ENCODE measurements at places on chromosomes 5 and 9. TPM values are rescaled to one million over a fixed set of nuclear protein-coding genes. Genes with fewer than 3 reads are reported as not detected.

Gene GBA2
- total RNA-seq, result 40.7 TPM

Gene SPARC
- total RNA-seq, result 935 TPM

Gene UNC5A
- not detected for total RNA-seq

DNA sequence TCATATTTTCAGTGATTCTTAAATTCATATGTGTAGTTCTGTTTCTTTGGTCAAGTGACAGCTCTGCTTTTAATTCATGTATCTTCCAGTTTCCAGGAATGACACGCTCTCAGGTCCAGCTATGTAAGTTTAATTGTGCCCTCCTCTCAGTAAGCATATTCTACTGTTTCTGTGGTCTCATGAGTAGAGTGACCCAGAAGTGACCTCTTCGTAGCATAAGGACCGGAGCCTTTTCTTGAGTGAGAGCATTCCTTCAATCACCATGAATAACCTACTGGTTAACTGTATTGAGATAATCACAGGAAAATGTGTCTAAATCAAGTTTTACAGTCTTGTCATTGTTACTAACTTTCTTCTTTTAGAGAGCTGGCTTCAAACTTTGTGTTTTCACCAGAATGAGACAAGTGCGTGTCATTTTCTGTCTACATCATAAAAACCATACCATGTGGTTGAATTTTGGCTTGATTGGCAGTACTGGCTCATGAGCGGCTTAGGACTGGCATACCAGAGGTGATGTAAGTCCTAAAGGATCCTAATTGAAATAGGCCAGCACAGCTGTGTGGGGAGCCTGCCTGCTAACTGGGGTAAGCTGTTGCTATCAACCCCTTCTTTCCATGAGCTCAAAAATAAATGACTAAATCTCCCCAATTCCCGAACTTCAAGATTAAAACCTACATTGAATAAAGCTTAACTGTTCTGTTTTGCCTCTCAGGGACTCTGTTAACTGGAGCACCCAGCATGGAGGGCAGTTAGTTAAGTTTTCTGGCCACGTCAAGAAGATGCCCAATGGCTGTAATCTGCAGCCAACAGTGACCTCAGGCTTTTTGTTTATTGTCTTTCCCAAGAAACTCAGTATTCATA, 4.8 kb downstream of the ADAMTSL1 start:
- no peak for DNase-seq

DNA sequence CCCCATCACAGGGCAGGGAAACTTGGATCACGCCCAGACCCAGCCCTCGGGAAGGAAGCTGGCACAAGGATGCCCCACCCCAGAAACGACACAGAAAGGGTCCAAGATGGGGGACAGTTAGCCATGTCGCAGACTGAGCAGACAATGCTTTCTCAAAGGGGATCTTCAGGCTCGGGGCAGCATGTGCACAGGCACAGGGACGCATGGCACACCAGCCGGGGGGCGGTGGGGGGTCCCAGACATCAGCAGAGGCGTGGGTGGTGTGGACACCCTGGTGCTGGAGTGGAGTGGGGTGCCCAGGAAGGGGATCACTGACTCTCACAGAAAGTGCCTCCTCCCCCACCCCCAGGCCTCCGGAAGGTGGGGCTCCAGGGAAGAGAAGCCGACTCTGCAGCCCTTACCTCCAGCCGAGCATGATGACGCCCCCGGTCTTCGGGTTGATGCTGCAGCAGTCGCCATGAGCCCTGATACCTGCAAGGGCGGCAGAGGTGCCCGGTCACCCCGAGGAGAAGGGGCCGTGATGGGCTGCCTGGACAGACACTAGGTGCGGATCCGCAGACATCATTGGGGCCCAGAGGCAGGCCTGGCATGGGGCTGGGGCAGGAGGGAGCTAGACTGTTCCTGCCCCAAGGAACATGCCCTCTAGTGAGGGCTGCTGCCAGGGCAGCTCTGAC, 44.5 kb upstream of the ZNF354A start:
- DNase-seq, result no peak

DNA sequence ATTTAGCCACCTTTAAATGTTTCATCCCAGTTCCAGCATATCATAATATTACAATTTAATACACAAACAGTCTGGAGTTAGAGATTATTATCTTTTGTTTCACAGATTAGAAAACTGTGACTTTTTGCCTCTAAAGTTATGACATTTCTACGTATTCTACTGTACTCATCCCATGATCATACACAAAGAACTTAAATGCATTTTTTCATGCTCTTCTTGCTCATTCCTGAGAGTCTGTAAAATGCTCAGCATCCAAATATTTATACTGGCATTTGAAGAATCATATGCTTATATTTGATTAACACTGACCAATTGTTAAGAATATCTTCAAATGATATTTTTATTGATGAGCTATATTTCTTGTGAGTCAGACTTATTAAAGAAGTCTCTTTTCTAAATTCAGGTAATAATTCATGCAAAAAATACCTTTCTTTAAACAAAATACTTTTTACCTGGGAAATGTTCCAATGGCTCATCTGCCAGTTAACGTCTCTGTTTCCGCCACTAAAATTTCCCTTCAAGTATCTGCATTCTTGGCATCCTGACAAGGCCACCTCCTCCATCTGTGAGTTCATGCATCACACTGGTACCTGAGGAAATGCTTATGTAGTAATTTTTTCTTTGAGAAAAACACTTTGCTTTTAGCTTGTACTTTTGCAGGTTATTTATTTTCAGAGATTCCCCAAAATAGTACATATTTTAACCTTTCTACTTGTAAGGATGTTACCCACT, 139.6 kb upstream of the RASA1 start:
- no peak for DNase-seq

DNA sequence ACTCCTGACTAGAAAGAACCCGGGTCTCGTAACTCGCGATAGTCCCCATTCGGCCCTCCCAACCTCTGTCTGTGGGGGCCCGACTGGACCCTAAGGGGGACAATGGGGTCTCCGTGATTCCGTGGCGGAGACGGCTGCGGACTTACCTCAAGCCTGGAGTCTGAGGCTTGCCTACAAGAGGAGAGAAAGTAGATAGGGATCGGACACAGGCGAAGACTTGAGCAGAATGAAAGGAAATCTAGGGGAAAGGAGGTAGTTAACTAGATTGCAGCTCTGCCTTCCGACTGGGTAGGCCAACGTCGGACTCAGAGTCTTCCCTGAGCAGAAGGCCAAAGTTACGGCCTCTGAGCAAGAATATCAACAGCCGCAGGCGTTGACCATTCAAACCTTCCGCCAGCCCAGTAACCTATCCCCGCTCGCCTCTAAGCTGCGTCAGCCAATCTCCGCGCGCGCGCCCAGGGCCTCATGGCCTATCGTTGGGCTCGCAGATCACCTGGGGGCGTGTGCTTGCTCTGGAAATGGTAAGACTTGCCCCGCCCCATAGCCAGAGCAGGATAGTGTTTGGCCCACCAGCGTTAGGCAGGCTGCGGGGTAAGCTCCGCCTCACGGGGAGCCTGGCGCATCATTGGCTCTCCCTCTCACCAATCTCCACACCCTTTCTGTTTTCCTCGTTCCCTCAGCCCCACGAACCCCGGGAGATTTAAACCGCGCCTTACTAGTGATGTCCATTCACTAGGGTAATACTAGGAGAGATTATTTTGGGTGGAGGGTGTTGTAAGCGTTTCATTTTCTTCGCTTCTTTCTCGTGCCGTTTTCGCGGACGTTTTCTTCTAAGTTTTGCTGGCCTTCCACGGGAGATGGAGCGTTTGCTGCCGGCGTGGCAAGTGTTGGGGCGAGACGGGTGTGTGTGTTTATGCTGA, at the start of gene CDC25C:
Gene CDC25C, minus strand, starts transcription at position 356 of the 920 bp plus-strand sequence. CDS start 624 bp downstream, outside the sequence.
- DNase-seq, result peak; percentile 98

DNA sequence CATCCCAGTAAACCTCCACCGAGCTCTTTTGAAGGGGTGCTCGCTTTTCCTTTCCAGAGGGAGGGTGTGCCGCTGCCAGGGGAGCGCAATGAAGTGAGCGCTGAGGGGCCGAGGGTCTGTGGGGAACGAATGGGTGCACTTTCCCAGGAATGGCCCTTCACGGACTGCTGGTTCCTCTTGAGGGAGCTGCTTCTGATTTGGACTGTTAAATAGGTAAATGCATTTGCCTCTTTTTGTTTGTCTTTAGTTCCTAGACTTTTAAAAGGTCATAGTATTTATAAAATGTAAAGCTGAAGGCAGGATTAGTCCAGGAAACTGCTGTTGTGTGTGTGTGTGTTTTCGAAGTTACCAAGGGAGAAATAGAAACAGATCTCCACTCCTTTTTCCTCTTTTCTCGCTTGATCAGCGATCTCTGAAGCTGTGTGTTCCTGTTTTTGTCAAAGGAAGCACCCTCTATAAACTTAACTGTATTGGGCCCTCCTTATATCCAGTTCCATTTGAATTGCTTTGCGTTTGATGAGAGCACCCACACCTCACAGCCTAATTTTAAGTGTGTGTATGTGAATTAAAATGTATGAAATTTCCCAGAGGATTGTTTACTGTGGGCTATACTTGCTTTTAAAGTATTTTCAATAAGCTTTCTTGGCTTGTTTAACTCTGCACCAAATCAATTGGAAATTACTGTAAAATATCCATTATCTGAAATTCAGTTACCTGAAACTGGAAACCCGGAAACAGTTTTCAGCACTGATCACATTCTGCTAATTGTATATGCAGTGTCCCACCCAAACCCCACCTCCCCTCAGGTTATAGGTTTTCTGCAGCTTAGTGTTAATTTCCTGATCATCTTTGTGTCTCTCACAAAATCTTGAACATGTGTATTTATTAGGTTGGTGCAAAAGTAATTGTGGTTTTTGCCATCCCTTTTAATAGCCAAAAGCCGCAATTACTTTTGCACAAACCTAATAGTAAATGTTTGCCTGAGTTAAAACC, 966 bp downstream of the SNX2 start:
- no peak for DNase-seq

DNA sequence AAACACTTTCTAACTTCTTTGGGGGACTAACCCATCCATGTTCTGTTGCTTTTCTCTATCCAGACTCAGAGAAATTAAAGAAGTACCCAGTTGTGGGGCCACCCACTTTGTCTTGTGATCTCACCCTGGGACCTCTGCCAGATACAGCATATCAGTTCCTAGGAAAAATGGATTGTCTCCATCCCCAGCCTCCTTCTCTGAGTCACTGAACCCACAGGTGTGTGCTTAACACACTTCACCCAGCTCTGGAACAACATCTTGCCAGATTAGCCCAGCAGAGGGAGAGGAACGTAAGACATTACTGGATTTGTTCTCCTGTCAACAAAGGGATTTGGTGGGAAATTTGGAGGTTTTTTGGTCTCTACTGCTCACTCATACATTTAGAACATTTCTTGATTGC, 19.2 kb downstream of the FAM240B start:
- no peak for DNase-seq

DNA sequence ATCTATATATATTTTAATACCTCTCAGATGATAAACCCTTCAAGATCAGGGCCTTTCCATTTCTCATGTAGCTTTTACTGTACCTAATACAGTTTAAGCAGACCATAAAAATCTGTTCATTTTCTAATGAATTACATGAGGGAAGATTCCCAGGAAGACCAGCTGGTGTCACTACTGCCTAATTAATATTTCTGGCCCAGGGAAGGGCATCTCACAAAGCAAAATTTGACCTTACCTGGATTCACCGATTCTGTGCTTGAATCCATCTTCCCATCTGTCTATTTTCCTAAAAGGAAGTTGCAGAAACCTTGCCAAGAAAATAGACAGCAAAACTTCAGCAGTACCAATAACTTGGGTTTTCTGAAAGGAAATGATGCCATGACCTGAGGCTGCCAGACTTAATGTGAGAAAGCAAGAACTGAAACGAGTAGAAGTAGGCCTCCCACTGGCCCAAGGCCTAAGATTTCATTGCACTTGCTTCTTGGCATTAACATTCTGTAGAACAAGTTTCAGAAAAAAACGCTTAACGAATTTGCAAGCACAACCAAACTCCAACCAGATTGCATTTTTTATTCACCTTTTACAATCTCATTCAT, 83.0 kb upstream of the GLIS3 start:
- no peak for DNase-seq

DNA sequence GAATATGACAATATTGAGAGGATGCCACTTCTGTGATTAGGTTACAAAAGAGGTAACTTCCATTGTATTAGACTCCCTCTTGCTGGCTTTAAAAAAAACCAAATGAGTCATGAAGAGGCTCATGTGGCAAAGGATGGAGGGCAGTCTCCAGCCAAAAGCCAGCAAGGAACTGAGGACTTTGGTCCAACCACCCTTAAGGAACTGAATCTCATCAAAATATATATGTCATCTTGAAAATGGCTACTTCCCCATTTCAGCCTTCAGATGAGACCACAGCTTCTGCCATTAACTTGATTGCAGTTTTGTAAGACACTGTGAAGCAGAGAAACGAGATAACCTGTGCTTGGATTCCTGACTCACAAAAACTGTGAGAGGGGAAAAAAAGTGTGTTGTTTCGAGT, 15.5 kb upstream of the TRIM32 start:
- no peak for DNase-seq

- DNase-seq, result no peak
Measured at GRCh38 chr9:126707083-126707482, 93.4 kb downstream of the LMX1B start.

DNA sequence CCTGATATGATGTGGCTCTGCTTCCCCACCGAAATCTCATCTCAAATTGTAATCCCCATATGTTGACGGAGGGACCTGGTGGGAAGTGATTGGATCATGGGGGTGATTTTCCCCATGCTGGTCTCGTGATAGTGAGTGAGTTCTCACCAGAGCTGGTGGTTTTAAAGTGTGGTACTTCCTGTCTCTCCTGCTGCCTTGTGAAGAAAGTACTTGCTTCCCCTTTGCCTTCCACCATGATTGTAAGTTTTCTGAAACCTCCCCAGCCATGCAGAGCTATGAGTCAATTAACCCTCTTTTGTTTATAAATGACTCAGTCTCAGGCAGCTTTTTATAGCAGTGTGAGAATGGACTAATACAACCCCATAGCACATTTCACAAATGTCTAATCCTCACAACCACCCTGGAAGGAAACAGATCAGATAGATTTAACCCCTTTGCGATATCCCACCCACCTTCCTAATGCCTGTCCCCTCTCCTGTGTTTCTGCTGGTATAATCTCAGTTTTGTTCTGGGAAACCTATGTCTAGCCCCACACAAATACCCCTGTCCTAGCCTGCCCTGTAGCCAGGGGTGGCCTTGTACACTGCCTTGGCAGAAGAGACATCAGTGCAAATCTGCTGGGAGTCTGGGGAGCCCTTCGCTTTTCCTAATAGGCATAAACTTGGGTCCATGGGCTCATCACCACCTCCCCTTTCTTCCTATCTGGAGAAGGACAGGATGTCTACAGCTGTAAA, 157.0 kb upstream of the RAI14 start:
- peak; percentile 68 for DNase-seq

DNA sequence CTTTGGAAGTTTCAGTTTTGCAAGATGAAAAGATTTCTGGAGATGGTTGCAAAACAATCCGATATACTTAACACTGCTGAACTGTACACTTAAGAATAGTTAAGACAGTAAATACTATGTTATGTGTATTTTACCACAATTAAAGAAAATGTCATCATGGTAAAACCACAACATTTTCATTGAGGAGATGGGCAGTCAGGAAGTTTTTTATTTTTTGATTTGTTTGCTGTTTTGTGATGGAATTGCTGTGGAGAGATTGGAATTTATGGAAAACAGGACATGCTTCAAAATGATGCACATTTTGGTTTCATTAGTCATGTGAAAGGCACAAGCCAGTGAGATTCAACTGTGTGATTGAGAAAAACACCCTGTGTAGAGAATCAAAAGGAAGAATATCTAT, 90.5 kb upstream of the AGXT2 start:
- no peak for DNase-seq

- no peak for DNase-seq
Measured at GRCh38 chr5:173180331-173180730, 36.0 kb downstream of the BNIP1 start.

GRCh38 chr9:37660691-37661090, 9.9 kb downstream of the FRMPD1 start:
- DNase-seq, result no peak

All from ascending aorta (tissue), 2 donors.